NCI-H345 (cell line): ENCODE measurements at places on chromosomes 3 and 15.

GRCh38 chr3:36219398-36219797 lies 160.9 kb upstream of the STAC start:
- no peak for DNase-seq

- no peak for DNase-seq
Observed at GRCh38 chr3:117580806-117581205, 871.2 kb downstream of the TUSC7 start.

- no peak for DNase-seq
Observed at GRCh38 chr15:32664796-32665195, 23.3 kb downstream of the SCG5 start.

- DNase-seq, result no peak
Observed at GRCh38 chr3:60325610-60326170, 925.6 kb downstream of the FHIT start.

- no peak for DNase-seq
Observed at GRCh38 chr3:44510000-44510368, 32.5 kb upstream of the ZNF445 start.

DNA sequence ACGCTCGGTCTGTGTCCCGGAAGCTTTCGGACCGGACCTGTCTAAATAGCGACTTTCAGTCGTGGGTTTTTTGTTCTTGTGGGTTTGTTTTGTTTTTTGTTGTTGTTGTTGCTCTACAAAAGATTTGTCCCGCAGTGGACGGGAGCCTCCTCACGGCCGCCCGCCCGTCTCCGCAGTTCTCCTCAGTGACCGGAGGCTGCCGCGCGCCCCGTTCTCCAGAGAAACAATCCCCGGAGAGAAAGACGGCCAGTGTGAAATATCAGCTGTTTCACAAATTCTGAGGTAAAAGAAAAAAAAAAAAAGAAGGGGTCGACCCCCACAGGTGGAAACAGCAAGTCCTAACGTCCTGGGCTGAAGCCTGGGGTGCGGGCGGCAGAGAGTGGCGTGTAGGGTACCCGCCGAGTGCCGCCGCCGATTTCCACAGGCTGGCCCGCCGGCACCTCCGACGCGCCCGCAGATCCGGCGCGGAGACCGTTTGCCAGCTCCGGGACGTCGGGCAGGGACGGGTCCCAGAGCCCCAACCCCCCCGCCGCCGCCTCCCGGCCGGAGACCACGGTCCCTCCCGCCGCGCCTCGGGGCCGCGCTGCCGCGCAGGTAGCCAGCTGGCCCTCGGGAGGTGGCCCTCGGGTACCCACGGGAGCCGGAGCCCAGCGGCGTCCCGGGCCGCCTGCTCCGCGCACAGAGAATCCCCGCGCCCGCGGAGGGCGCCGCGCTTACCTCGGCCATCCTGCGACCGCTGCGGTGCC lies 478 bp downstream of the BNC1 start:
- DNase-seq, result no peak

DNA sequence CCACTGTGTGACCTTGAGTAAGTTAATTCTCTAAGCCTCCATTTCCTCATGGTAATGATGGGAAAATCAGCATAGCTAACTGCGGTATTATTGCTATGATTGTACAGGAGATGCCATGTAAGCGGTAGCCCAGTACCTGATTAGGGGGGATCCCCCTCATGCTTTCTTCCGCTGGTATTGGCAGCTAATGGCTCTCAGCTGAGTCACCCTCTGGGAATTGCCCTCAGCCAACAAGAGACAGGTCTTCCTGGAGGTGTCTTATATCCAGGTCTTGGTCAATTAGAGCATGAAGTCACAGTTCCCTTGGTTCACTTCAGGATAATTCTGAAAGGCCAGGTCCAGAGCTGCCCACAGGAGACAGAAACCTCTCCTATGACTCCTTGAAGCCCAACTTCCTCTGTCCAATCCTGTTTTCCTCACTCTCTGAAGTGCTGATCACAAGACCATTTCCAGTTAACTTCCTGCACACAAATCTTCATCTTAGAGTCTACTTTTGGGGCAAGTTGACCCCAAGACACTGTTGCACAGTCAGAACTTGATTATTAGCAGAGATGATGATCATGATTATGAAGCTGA lies 724.7 kb upstream of the ZNF385D start:
- DNase-seq, result no peak

DNA sequence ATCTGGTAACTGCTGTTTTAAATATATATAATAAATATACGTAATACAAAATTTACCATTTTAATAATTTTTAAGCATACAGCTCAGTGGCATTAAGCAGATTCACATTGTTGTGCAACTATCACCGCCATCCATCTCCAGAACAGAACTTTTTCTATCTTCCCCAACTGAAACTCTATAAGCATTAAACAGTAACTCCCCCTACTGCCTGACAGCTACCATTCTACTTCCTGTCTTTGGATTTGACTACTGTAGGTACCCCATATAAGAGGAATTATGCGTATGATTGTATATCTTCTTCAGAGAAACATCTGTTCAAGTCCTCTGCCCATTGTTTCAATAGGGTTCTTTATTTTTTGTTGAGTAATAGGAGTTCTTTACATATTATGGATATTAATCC lies 36.8 kb downstream of the EID1 start:
- DNase-seq, result no peak

- no peak for DNase-seq
Observed at GRCh38 chr15:89820666-89821611, 6.3 kb upstream of the ANPEP start.

DNA sequence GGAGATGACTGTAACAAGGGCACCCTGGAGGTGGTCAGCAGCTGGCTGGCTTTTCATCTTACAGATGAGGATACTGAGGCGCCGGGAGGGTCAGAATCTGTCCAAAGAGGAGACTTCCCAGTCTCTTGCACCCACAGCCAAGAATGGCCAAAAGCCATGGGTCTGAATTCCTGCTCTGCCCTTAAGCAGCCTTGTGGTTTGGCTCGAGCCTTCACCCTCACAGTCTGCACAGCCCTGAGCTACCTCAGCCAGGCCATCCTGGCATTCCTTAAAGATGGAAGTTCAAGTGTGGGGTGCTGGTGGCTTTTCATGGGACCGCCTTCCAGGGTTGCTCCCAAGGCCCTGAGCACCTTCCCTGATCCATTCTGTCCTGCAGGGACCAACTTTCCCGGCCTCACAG lies 59.2 kb downstream of the CACNA2D2 start:
- DNase-seq, result no peak

- DNase-seq, result no peak
Observed at GRCh38 chr15:57582090-57582489, 9.6 kb upstream of the MYZAP start.

DNA sequence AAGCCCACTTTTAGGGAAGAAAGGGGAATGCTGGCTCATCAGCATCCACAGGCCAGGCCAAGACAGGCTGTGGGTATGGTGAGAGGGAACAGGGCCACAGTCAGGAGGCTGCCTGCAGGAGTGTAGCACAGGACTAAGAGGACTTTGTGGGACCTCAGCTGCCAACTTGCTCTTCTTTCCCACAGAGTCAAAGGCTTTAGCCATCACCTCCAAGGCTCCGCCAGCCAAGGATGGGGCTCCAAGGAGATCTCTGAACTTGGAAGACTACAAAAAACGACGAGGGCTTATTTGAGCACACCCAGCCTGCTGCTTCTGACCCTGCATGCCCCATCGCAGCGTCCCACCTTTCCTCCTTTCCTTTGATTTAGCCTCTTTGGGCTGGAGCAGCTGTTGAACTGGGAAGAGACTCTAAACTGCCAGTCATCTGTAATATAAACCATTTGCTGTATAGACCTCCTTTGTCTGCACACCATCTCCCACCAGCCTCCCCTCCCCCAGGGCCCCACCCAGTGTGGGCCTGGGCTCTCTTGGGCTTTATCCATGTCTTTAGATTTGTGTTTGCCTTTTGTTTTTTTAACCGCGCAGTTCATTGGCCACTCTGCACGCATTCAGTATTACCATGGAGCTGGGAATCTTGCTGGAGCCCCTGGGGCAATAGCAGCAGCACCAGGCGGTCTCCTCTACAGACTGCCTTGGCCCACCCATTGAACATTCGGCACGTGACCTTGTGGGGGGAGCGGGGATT lies 13.1 kb upstream of the ITPKA start:
- DNase-seq, result no peak

DNA sequence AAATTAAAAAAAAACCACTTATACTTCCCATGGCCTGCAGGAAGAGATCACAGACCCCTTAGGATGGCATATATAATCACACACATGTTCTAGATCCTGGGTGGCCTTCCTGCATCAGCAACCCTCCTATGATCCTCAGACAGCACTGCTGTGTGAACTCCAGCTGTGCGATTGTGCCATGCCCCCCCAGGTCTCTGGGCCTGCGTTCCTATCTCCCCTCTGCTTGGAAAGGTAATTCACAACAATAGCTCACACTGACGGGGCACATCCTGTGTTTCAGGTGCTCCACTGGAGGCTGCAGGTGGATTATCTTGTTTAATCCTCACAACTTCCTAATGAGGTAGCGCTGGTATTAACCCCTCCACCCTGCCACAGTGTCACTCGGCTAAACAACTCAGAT lies 71.2 kb upstream of the GLCE start:
- no peak for DNase-seq

- DNase-seq, result no peak
Observed at GRCh38 chr15:63395730-63396151, 14.1 kb upstream of the CA12 start.
